Ascending aorta (tissue), 2 donors: ENCODE measurements at places on chromosomes 3 and 15. TPM values are rescaled to one million over a fixed set of nuclear protein-coding genes. Genes with fewer than 3 reads are reported as not detected.

DNA sequence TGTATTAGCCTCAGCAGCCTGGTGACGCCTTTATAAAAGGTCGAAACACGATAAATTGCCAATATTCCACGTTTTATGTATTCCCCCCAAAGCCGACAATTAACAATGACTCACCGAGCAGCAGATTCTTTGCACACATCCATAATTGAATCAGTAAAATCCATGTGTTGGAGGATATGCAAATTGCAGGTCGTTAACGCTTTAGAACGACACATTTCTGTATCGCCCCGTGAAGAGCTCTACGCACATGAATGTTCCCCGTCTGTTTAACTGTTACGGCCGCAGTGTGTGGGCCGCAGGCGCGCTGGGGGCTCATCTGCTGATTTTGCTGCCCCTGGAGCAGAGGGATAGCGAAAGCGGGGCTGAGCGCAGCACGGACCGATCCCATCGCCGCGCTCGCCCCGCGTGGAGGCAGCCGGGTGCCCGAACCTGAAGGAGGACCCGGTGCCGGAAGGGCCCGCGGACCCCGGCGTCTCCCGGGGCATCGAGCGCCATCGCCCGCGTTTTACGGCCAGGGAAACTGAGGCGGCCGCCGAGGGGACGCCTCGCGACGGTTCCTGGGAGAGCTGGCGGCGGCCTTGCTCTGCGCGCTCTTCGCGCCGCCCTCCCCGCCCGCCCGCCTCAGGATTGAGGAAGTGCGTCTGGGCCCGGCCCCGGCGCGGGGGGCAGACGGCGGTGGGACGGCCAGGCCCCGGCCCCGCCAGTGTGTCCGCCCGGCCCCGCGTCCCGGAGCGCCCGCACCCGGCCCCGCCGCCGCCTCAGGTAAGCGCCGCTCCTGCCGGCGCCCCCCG is at the start of gene LRRK1:
Gene LRRK1 (plus strand): TSS at position 668 of the 791 bp plus-strand sequence. CDS start 5,276 bp downstream, outside the sequence.
- DNase-seq = no peak

- no peak for DNase-seq
These were observed 369.0 kb downstream of the ULK4 start for GRCh38 chr3:41592753-41593510.

GRCh38 chr3:79467721-79468120 is 300.1 kb downstream of the ROBO1 start:
- DNase-seq = no peak

DNA sequence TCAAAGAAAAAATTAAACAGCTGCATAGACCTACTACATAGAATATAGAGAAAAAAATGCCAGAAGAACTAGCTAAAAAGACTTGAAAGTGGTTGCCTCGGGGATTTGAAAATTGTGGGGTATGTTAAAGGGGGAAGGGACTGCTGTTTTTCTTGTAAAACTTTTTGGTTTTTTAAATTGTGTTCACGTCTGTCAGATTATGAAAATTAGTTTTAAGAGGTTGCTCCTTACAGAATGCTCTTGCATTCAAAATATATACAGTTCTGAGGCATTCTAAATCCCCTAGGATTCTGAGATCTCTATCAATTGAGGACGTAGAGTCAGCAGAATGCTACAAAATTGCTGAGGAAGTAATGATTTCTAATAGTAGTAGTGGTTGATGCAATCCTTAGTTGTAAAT is 28.6 kb downstream of the PIAS1 start:
- DNase-seq = no peak

DNA sequence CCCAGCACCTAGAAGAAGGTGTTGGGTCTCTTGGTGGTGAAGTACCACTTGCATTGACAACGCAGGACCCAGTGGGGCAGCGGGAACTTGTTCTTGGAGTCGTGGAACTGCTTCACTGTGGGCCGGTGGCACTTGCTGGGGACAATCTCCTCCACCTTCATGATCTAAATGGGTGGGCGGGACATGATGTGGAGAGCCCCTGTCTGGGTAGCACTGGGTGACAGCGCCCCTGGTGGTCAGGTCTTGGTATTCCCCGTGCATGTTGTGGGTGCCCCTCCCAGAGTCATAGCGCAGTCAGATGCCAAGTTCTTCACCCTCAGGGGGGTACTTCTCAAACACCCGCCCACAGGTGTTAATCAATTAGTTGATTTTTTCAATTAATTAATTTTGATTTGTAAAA is 60.2 kb downstream of the AGBL1 start:
- no peak for DNase-seq

- no peak for DNase-seq
These were observed 435.3 kb upstream of the KCNMB2 start for GRCh38 chr3:178100908-178101307.

GRCh38 chr3:141812586-141812985 is 49.4 kb downstream of the GRK7 start:
- no peak for DNase-seq

The HAPLN3 gene
- 189 TPM for total RNA-seq

The ARPP21 gene
- total RNA-seq = not detected

The FAM81A gene
- not detected for total RNA-seq
